ENCODE measurements at places on chromosomes 16 and 17.
A peak's percentile ranks its signal among the peaks of the same experiment; 100 is the strongest.

DNA sequence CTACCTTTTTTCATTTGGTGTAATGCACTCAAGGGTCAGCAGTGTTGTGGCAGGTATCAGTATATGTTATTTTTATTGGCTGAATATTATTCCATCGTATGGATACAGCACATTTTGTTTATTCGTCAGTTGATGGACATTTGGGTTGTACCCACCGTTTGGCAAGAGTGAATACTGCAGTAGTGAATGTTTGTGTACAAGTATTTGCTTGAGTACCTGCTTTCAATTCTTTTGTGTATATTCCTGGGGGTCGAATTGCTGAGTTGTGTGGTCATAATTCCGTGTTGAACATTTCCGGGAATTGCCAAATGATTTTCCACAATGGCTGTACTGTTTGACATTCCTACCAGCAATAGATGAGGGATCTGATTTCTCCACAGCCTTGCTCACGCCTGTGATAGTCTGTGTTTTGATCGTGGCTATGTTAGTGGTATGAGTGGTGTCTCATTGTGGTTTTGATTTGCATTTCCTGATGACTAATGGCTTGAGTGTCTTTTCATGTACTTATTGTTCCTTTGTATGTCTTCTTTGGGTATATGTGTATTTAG is 108.4 kb downstream of the OR1D5 start:
- peak; percentile 65 for DNase-seq

GRCh38 chr17:81324851-81325713 is 30.0 kb upstream of the SLC38A10 start:
- no peak for DNase-seq

- DNase-seq = no peak
Measured at GRCh38 chr16:20359997-20360396, 7.5 kb upstream of the UMOD start.

GRCh38 chr17:19664821-19665181 is 16.2 kb downstream of the ALDH3A2 start:
- DNase-seq = no peak

- no peak for DNase-seq
Measured at GRCh38 chr16:14369734-14370598, 260.1 kb downstream of the PARN start.

DNA sequence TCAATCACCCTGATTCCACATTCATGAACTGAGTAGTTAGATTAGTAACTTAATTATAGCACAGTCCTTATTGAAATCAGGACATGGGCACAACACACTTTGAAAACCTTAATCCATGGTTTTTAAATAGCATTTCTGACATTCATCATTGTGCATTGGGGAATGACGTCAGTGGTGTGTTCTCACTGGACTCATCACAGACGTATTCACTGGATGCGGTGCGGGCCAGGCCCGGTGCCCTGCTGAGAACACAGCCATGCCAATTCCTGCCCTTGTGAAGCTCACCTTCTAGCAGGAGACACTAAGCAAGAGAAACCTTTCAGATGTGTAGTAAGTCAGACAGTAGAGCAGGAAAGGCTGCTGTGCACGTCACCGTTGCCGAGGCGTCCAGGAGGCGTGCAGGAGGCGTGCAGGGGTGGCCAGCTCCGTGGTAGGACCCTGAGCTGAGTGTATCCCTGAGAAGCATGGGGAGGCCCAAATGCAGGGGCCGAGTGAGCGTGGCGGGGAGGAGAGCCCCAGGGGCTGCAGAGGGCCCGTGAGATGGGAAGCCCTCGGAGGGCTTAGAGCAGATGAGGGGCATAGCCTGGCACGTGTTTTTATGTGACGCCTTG is 12.9 kb downstream of the BANP start:
- no peak for DNase-seq

DNA sequence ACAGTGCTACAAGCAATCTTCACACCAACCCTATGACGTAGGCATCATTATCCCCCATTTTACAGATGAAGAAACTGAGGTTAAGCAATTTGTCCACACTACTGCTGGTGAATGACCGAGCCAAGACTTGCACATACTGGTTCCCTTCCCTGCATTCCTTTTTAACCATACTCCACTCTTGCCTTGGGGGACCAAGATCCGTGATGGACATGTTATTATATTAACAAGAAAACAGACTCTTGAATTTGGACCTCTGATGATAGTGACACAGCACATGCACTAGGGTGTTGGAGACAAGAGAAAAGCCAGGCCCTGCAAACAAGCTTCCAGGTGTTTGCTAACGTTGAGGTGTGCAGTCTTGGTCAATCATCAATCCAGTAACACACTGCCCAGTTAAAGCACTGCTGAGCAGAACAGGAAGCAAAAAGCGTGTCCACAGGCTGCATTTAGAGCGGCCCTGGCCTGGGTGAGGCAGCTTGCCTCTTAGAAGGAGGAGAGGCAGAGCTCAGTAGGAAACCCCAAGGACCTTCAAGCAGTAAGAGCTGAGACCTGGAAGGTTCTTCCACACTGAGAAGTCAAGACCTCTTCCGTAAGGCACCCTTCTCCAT is 36.7 kb downstream of the HNF1B start:
- DNase-seq = no peak

- DNase-seq = no peak
Measured at GRCh38 chr17:21376759-21377690, 868 bp downstream of the KCNJ12 start.

Measured in OCI-LY7 (cell line).